ENCODE measurements at places on chromosomes 11 and 22.

- no peak for DNase-seq
Measured at GRCh38 chr11:45110562-45110961, 35.9 kb upstream of the PRDM11 start.

- DNase-seq, result no peak
Measured at GRCh38 chr11:73077454-73077853, 64.7 kb downstream of the FCHSD2 start.

- DNase-seq, result no peak
Measured at GRCh38 chr22:24507716-24508115, 12.6 kb downstream of the UPB1 start.

- no peak for DNase-seq
Measured at GRCh38 chr11:12716816-12717215, 42.6 kb downstream of the TEAD1 start.

DNA sequence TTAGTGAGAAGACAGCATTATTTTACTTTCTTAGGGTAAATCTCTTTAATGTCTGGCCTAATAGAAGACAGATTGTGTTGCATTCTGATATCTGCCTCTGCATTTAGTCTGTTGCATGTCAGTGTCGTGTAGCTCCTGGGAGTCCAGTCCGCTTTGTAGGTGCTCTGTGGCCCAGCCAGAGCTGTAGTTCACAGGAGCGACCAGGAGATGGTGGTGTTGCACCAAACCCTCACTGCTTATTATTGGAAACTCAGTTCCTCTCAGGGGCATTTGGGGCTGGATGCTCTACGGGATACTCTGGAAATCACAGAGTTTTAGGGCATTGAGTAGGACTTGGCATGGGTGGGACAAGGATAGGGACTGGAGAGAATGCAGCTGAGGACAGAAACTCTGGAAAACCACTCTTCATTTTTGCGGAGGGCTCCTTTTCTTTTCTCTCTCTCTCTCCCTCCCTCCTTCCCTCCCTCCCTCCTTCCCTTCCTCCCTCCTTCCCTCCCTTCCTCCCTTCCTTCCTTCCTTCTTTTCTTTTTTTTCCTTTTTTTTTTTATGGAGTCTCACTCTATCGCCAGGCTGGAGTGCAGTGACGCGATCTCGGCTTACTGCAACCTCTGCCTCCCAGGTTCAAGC is 21.7 kb downstream of the MIAT start:
- peak; percentile 70 for DNase-seq

- no peak for DNase-seq
Measured at GRCh38 chr11:64249563-64250414, 1.5 kb upstream of the PLCB3 start.

GRCh38 chr22:33248948-33249347 is 190.8 kb upstream of the SYN3 start:
- DNase-seq, result no peak

GRCh38 chr22:16954060-16954403 is 54.0 kb downstream of the GAB4 start:
- DNase-seq, result no peak

DNA sequence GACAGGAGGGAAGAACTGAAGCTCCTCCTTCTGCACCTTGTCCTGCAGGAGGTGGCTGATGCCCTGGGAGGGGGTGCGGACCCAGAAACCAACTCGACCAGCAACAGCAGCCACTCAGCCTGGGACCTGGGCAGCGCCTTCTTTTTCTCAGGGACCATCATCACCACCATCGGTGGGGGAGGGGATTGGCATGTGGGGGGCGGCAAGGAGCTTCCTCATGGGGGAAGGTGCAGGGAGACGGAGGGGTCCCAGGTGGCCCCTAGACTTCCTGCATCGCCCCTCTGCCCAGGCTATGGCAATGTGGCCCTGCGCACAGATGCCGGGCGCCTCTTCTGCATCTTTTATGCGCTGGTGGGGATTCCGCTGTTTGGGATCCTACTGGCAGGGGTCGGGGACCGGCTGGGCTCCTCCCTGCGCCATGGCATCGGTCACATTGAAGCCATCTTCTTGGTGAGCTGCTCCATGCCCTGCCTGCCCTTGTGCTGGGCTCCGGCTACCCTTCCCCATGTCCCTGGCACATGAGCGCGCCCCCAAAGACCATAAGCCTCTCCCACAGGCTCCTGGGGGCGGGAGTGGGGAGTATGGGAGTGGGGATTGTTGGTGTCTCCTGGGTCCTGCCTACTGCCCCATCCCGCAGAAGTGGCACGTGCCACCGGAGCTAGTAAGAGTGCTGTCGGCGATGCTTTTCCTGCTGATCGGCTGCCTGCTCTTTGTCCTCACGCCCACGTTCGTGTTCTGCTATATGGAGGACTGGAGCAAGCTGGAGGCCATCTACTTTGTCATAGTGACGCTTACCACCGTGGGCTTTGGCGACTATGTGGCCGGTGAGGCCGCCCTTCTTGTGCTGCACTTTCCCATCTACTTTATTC is 3.1 kb upstream of the CATSPERZ start:
- no peak for DNase-seq

DNA sequence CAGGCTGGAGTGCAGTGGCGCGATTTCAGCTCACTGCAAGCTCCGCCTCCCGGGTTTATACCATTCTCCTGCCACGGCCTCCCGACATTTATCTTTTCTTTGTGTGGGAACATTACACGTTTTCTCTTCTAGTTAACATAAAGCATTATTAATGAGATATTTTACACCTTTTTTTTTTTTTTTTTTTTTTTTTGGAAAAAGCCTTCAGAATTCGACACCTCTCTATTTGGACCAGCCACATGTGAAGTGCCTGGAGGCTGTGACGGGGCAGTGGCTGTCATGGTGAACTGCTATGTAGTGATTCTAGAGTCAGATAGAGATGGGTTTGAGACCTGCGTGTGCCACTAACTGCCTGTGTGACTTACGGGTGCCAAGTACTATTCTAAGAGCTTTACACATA is 64.3 kb downstream of the SMIM38 start:
- DNase-seq, result no peak
